ENCODE measurements at places on chromosomes 1 and 21. TPM values are rescaled to one million over a fixed set of nuclear protein-coding genes. Genes with fewer than 3 reads are reported as not detected.
A peak's percentile ranks its signal among the peaks of the same experiment; 100 is the strongest.

CYP4X1 gene
- total RNA-seq, result not detected

FCER1G gene
- total RNA-seq, result 0.33 TPM

DNA sequence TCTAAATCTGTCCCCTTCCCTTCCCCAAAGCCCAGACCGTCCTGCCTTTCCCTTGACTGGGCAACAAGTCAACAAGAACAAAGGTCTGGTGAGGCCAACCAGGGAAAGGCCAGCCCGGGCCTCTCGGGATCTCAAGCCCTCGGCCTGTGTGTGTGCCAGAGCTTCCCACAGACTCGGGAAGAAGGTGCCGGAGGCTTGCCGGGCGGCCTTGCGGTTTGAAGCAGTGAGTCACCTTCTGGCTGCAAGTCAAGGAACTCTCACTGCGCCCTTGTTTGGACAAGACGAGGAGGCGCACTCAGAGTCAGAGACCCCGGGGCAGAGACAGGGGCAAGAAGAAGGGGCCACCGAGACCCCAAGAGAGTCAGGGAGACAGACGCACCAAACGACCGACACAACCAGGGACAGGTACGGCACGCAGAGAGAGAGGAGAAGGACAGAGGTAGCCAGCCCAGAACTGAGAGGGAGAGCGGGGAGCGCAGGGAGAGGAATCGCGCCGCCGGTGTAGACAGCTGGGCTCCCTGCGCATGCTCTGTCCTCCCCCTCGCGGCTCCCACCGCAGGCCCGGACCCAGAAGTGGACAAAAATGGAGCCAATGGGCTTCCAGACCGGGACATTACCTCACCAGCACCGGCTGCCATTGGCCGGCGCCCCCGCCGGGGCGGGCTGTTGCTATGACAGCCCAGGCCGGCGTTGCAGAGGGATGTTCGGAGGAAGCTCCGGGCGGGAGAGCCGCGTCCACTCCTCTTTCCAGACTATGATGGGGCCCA is 66.6 kb upstream of the LAPTM5 start:
- peak; percentile 99 for DNase-seq
- peak overlapping the region; percentile 97 for H3K27ac ChIP-seq
- peaks cover 22% of the 10 kb centered on the region for H3K27me3 ChIP-seq
- peaks cover 39% of the 10 kb centered on the region for H3K4me1 ChIP-seq
- H3K4me3 ChIP-seq, result peak overlapping the region; percentile 92

DNA sequence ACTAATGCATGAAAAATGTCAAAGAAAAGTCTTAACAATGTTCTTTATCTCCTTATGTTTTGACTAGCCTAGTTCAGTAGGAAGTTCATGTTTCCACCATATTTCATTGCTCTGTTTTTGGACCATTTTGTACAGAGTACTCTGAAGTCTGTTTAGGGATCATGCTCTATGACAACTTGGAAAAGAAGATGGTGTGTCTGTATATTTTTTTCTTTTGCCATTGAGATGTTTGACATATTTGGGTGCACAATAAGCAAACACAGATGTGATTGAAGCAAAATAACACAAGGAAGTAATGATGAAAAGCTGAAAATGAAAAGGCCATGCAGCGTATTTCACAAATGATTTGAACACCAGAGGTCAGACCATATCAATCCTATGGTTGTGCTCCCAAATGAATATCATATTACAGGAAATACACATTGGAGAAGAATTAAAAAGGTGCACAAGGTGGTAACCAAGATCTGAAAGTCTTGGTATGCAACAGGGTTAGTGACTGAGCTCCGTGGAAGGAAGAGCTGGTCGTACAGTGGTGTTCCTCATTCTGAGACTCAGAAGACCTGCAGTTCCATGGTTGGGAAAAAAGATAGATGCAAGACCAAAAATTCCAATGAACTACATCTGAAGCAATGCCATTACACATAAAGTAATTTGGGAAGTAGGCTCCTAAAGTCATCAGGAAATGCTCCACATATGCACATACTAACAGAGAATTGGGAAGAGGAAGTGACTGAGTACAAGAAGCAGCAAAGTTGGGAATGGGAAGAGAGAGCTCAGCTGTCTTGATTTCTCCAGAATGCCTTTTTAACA is 463.5 kb downstream of the LMO4 start:
- no peak overlapping the region for H3K4me3 ChIP-seq
- no peak overlapping the region for H3K27ac ChIP-seq
- H3K27me3 ChIP-seq, result no peaks in the 10 kb centered on the region
- H3K36me3 ChIP-seq, result no peaks in the 10 kb centered on the region
- no peak for DNase-seq

DNA sequence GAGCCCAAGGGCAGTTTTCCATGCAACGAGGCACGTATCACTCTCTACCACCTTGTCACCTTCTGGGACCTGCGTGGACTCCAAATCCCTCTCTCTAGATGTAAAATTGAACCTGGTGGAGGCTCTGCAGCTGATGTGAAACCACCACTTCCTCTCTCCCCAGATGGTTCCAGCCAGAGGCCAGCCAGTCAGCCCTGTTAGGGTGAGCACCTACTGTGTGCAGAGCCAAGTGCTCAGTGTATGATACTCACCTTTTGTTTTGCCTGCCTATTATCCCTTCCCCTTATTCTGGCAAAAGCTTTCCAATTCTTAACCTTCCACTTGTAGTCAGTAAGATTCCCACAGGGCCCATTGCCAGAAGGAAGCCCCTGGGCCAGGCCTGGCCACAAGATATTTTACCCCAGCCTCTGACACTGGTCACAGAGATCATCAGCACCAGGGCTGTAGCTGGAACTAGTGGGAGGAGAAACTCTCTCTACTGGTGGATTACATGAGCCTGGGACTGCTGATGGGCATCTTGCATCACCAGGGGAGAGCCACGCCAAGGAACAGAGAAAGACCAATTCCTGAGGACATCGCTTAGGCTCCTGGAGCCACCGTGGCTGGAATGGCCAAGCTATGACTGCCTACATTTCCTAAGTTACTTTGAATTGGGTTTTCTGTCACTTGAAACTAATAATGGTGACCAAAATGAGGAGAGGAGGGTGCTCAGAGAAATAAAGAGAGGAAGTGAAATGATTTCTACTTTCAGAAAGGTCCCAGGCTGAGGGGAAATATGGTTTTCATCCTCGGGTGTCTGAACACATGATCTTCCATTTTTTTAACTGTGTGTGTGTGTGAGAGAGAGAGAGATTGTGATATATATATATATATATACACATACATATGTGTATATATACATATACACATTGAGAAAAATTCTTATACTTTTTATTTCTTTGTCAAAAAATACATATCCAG is 26.6 kb upstream of the RD3 start:
- no peaks in the 10 kb centered on the region for H3K36me3 ChIP-seq
- H3K4me1 ChIP-seq, result peaks cover 12% of the 10 kb centered on the region
- no peak overlapping the region for H3K27ac ChIP-seq
- no peak for DNase-seq
- H3K27me3 ChIP-seq, result peaks cover 13% of the 10 kb centered on the region

GRCh38 chr21:16159213-16159970 is 429.6 kb downstream of the USP25 start:
- H3K36me3 ChIP-seq, result no peaks in the 10 kb centered on the region
- no peaks in the 10 kb centered on the region for H3K27me3 ChIP-seq
- peaks cover 17% of the 10 kb centered on the region for H3K4me1 ChIP-seq
- H3K27ac ChIP-seq, result no peak overlapping the region

GRCh38 chr21:29849735-29850176 is 90.0 kb downstream of the GRIK1 start:
- H3K4me3 ChIP-seq, result no peak overlapping the region
- H3K27ac ChIP-seq, result no peak overlapping the region
- peaks cover 2% of the 10 kb centered on the region for H3K27me3 ChIP-seq

DNA sequence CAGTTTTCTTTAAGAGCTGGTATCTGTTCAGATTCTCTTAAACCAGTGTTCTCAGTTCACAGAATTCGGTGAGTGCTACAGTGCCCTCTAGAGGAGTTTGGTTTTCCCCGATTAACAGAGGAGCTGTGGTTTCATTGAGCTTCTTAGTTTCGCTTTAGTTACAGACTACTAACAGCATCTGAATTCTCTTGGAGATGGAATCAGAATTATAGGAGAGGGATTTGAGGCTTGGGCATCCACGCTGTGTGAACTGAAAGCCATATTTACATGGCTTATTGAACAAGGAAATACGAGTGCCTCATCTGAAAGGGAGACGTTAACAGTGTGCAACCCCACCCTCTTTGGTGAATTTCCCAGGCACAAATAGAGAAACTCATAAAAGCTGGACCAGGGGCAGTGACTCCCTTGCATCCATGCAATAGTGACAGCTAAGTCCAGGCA is 202.0 kb downstream of the USH2A start:
- H3K27me3 ChIP-seq, result no peaks in the 10 kb centered on the region
- peaks cover 10% of the 10 kb centered on the region for H3K36me3 ChIP-seq
- DNase-seq, result peak; percentile 84
- peak overlapping the region; percentile 90 for H3K4me3 ChIP-seq
- peak overlapping the region; percentile 87 for H3K27ac ChIP-seq
- peaks cover 32% of the 10 kb centered on the region for H3K4me1 ChIP-seq

DNA sequence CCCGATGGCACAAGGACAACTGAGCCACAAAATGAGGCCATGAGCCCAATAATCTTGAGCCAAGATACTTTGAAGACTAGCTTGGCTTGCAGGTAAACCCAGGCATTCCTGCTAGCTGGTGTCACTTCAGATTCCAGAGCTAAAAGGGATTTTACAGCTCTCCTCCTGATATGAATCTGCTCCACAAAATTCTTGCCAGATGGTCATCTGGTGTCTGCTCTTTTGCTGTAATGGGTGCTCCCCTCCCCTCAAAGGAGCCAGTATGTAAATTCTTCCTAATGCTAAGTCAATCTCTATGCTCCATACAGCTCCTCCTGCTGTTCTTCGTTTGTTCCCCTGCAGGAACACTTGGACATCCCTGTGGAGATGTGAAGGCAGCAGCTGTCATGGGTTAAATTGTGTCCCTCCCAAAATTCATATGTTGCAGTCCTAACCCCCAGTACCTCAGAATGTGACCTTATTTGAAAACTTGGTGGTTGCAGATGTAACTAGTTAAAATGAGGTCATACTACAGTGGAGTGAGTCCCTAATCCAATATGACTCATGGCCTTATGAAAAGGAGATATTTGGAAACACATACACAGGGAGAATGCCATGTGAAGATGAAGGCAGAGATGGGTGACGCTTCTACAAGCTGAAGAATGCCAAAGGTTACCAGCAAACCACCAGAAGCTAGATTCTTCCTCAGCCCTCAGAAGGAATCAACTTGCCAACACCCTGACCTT is 180.6 kb upstream of the PALMD start:
- no peaks in the 10 kb centered on the region for H3K36me3 ChIP-seq
- DNase-seq, result peak; percentile 87

DNA sequence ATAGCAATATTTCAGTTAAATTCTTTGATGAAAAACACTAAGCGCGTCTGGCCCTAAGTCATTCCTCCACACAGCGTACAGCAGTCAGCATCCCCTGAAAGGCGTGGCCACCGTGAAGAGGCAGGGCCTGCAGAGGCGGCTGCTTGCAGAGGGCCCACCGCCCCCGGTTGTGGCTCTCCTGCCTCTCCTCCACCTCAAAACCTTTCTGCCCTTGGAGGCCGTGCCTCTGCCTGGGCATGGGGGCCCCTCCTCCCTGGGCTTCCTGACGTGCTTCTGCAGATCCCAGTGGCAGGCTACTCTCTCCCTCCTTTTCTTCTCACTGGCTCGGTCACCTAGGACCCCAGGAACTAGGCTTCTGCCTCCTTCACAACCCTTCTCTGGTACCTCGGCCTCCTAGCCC is 16.2 kb downstream of the CLSTN1 start:
- no peak overlapping the region for H3K4me3 ChIP-seq
- peaks cover 14% of the 10 kb centered on the region for H3K4me1 ChIP-seq
- no peaks in the 10 kb centered on the region for H3K36me3 ChIP-seq
- no peak for DNase-seq
